ENCODE measurements at places on chromosomes 7 and 10.

DNA sequence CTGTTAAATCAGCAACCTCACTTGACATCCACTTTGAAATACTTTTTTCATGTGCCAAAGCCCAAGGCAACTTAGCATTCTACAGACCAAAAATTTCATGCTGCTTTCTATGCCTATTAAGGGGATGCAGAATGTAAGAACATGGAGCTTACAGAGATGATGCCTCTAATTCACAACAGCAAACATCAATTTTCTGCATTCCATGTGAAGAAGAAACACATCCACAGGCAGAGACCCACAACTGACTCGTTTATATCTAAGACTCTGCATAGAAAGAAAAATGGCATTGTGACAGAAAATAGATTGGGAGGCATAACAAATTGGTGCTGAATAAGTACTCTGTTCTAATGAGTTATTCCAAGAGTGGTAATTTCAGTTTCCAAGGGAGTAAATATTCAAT, 107.6 kb downstream of the SGMS1 start:
- DNase-seq = no peak

DNA sequence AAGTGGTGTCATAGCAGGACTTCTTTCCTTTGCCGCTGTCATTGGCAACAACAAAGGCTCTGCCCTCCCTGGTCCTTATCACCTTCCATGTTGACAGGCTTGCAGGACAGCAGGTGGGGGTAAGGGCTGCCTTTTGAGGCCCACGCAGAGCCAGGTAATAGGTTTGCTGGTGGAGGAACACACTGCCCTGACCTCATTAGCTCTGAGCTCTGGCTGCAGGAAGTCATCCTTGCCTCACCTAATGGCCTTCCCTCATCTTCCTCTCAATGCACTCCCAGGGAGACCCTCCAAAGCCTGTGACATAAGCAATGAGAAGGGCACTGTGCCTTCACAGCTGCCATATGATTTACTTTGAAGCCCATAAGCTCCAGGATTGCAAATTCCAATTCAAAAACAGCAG, 1205.2 kb upstream of the AUTS2 start:
- no peak for DNase-seq

- DNase-seq = no peak
Observed at GRCh38 chr7:79386688-79387422, 66.6 kb downstream of the MAGI2 start.

- no peak for DNase-seq
Observed at GRCh38 chr10:74882427-74882826, 56.0 kb downstream of the KAT6B start.

GRCh38 chr7:24573554-24574338, 494 bp downstream of the PALS2 start:
- DNase-seq = peak; percentile 19

- DNase-seq = no peak
Observed at GRCh38 chr7:38122501-38122900, 55.5 kb upstream of the STARD3NL start.

DNA sequence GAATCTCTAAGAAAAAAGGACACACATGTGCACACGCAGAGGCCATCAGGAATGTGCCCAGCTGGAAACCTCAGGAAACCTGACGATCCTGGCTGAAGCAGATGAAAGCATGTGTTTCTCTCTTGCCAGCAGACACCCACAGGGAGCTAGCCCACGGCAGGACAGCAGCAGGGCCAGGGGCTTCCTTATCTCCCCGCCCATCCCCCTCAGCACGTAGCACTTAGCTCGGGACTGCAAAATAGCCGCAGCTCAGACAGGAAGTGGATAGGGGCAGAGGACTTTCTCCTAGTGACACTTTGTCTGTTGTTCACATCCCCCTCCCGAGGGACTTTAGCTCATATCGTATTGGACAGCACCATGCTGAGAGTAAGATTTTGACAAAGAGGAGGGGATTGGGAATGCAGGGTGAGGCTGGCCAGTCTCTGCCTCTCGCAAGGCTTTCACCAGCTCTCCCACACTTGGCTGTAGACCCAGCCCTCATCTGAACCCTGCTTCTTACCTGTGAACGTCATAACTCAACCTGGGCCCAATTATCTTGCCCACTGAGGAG, 63.8 kb downstream of the MKI67 start:
- no peak for DNase-seq
